ENCODE measurements at places on chromosomes 7 and 10.

DNA sequence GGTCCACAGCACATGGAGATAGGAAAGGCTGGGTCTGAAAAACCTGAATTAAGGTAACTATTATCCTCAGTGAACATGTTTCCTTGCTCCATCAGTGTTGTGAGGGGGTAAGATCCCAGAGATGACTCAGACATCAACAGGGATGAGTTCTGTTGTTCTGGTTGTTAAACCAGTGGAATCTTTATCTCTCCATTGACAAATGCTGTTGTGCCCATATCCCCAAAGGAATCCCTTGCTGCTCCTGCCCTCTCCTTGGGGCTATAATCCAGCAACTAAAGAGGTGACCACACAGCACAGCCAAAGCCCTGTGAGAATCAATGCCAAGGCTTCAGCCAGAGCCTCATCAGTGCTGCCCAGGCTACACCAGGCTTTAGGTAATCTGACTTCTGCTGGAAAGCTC, 113.4 kb downstream of the JAZF1 start:
- DNase-seq = no peak

GRCh38 chr7:90290244-90291113, 30.6 kb downstream of the FAM237B start:
- peak; percentile 30 for DNase-seq

GRCh38 chr7:114084002-114084471, 165.2 kb upstream of the PPP1R3A start:
- peak; percentile 45 for DNase-seq

DNA sequence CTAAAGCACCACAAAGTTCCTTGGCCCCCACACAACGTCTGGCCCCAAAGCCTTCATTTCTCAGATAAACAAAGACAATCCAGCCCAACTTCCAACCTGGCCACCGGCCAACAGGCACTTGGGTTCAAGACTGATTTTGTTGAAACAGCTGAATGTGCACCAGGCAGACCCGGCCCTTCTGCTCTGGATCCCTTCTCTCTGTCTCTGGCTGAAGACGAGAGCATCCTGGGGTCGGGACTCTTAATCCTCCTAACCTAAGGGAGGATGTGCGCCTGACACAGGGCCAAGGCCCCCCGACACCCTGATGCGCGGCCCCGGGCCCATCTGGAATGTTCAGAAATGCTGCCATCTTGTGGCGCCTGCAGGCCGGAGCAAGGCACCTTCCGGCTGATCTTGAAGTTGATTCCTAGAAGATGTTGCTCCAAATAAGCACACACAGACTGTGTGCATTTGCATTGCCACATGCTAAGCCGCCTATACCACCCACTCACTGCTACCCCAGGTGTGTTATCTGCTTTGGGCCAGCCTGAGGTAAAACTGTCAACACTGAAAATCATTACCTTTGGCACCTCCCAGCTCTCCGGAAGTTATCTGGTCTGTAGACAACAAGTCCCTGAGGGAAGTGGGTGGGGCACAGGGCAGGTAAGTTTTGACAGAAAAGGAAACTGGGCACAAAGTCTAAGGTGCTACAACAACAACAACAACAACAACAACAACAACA, 98.4 kb upstream of the HABP2 start:
- DNase-seq = peak; percentile 48

DNA sequence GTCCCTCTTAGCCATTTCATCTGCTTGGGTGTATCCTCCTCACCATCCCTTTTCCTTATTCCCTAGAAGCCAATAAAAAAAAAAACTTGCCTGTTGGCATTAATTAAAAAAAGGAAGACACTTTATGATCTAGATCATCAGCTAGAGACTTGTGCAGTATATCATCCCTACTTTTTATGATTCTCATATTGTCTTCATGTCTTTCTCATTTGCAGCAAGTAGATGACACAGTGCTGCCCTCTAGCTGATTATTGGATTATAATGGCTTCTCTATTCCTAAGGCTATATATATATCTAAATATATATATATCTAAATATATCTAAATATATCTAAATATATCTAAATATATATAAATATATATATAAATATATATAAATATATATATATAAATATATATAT, 272.4 kb upstream of the LRGUK start:
- DNase-seq = peak; percentile 54

- DNase-seq = no peak
These were observed 9.3 kb upstream of the SEC24C start for GRCh38 chr10:73734796-73735305.

DNA sequence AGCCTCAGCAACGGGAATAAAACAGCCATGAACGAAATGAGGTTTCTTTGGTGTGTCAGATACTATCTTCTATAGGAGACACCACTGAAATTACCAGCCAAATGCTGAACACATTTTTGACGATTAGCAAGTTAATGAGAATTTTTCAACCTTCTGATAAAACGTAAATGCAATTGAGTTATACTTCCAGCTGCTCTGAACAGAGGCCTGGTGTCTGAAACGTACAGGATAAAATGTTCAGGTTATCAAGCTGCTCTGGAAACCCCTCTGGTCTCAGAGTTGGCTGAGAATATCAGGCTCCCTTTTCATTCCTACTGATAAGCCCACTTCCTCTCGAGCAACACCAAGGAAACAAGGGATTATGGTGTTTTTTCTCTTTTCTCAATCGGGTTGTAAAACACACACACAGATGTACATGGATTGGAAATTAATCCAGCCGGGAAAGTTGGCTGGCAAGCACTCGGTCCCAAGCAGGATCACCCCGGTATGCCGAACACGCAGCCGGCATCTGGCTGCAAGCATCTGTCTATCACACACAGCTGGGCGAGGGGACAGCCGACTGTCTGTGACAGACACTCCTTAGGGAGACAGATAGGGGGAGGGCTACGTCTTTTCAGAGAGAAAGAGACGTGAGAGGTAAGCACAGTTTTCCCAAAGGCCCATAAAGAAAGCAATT, 171.8 kb downstream of the PRKAG2 start:
- peak; percentile 71 for DNase-seq

GRCh38 chr7:126803060-126803665, 449.6 kb downstream of the GRM8 start:
- peak; percentile 62 for DNase-seq

GRCh38 chr10:103632247-103632642, 138.7 kb downstream of the NEURL1 start:
- DNase-seq = no peak

Data from OCI-M1 (cell line).